Lung (tissue), 17 donors: ENCODE measurements at places on chromosomes 1 and 21. TPM values are rescaled to one million over a fixed set of nuclear protein-coding genes. Genes with fewer than 3 reads are reported as not detected.

CENPL gene
- total RNA-seq: 6.5 TPM

DNA sequence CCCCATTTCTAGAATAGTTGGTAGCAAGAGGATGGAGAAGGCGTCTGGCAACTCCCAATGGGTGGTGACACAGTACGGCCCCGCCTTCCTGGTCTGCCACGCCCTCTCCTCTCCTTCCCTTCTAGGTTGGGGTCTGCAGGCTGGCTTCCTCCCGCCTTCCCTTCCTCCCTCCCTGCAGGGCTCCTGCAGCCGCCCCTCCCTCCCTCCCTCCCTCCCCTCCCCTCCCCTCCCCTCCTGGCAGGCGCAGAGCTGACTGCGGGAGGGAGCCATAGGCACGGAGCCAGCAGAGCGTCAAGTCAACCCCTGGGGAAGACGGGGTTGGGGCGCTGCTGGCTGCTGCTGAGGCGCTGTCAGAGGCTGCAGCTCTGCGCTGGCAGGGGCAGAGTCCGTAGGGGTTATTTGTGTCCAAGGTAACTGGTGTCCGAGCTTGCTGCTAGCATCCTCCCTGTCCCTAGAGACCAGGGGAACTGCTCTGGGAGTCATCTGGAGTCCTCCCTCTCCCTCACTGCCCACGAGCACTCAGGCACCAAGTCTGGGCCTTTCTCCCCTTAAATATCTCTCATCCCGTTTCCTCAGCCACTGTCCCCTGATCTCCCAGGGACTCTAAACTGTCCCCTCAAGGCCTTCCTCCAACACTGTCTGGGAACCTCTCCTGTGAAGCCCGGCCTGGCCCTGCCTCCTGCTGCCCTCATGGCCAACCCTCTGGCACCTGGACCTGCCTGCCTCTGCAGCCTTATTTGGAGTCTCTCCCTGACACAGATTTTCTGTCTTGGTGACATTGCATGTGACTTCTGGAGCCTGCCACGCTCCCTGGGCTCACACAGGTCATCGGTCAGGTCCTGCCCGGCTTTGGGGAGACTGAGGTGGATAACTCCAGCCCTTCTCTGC is 57.4 kb upstream of the ACOT11 start:
- peak; percentile 78 for DNase-seq

CYP4Z1 gene
- total RNA-seq: 1.3 TPM

GRCh38 chr1:37708471-37708870 is 16.2 kb downstream of the CDCA8 start:
- DNase-seq: no peak

- DNase-seq: no peak
These were observed 4.0 kb downstream of the RNF207 start for GRCh38 chr1:6209661-6210580.

- DNase-seq: no peak
These were observed 188.2 kb upstream of the NFIA start for GRCh38 chr1:60894130-60894529.

LRRN2 gene
- total RNA-seq: 4.4 TPM

HYI gene
- 66.5 TPM for total RNA-seq

GRCh38 chr21:28537371-28538079 is 455.2 kb downstream of the LTN1 start:
- DNase-seq: no peak

- DNase-seq: no peak
These were observed 102.2 kb downstream of the CASZ1 start for GRCh38 chr1:10694274-10694632.

ZBTB8A gene
- 13.9 TPM for total RNA-seq

INAVA gene
- 11.3 TPM for total RNA-seq

GRCh38 chr21:35408401-35408800 is 359.3 kb upstream of the RUNX1 start:
- DNase-seq: no peak

GRCh38 chr1:36977731-36978406 is 56.4 kb downstream of the GRIK3 start:
- DNase-seq: peak; percentile 44

GRCh38 chr1:157725221-157725577 is 24.6 kb upstream of the FCRL3 start:
- DNase-seq: no peak

DNA sequence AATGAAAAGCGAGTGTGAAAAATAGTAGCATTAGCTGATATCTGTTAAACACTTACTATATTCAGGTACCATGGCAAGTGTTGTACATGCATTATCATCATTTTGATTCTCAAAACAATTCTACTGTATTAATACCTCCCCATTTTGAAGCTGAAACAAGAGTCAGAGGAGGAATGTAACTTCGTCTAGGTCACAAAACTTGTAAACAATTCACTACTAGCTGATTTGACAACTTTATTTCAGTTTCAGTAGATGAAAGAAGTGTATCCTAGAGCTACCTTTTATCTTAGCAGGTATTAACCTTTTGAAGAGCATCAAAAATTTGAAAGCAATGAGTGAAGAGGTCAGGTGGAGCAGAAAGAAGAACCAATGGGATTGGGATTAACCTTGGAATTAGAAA is 1.6 kb downstream of the CD84 start:
- no peak for DNase-seq

ROR1 gene
- 23.2 TPM for total RNA-seq

DNA sequence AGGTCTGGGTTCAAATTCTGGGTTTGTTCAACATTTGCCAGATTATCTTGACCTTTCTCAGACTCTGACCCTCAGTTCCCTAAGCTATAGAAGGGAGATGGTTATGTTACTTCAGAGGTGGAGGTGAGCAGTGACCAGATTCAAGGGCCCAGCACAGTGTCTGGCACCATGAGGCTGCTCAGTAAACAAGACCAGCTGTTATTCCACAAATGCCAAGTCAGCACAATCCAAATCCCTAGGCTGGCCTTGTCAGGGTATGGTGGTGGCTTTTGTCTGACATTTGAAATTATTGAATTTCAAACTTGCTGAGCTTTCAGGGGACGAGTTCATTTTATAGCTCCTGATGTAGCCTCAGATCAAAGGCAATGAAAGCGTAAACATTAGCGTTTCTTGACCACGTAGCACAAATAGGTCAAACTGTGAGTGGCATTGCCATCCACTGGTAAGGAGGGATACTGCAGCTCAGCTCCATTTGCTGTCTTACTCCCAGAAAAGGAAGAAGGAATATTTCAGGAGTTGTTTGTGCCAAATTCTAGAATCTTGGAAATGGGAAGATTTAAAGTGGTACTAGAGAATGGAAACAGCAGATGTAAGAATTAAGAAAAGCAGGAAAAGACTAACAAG is 94.3 kb upstream of the EDN2 start:
- DNase-seq: no peak

DNA sequence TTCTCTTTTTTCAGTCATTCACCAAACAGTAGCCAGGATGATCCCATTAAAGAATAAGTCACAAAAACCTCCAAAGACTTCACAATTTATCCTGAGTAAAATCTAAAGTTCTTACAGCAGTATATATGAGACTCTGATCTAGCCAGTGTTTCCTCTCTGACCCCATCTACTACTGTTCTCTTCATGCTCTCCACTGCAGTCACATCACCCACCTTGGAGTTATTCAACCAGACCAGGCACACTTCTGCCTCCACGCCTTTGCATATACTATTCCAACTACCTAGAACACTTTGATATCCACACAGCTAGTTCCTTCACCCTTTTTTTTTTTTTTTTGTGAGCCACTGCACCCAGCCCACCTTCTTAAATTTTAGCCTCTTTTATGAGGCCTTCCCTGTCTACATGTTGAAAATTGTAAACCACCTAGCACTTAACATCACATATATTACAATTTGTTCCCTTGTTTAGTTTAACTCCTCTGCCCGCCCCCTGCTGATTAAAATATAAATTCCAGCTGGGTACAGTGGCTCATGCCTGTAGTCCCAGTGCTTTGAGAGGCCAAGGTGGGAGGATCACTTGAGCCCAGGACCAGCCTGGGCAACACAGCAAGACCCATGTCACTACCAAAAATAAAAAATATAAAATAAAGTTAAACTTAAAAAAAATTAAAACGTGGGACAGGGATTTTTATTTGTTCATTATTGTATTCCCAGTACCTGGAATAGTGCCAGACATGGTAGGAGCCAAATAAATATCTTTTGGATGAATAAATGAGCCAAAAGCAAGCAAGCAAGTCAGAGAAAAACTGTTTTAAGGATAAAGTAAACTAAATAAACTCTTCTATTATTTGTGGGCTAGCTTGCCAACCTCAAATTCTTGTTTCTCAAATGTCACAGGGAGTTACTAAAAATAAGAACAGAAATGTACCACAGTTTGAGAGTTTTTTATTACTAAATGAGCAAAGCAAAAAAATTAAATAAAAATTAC is 35.2 kb upstream of the MUTYH start:
- no peak for DNase-seq

OR2T33 gene
- total RNA-seq: not detected

UMODL1 gene
- not detected for total RNA-seq

DNA sequence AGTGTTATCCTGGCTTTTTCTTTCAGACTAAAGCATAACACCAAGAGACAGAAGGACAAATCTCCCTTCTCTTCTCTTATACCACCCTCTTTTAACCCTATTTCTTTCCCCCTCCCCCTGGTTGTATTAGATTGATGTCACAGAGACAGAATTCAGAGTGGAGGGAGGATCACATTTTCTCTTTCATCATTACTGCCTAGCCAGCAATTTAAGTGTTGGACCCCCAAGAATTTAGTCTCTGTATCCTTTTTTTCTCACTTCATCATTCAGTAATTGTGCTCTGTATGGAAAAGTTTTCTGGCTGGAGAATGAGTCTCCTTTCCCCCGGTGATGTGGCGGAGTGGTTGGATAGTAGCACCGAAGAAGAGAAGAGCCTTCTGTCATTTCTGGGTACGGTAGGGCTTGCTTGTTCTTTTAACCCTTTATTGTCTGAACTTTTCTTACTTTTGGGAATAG is 124.8 kb downstream of the CLEC20A start:
- peak; percentile 91 for DNase-seq

DNA sequence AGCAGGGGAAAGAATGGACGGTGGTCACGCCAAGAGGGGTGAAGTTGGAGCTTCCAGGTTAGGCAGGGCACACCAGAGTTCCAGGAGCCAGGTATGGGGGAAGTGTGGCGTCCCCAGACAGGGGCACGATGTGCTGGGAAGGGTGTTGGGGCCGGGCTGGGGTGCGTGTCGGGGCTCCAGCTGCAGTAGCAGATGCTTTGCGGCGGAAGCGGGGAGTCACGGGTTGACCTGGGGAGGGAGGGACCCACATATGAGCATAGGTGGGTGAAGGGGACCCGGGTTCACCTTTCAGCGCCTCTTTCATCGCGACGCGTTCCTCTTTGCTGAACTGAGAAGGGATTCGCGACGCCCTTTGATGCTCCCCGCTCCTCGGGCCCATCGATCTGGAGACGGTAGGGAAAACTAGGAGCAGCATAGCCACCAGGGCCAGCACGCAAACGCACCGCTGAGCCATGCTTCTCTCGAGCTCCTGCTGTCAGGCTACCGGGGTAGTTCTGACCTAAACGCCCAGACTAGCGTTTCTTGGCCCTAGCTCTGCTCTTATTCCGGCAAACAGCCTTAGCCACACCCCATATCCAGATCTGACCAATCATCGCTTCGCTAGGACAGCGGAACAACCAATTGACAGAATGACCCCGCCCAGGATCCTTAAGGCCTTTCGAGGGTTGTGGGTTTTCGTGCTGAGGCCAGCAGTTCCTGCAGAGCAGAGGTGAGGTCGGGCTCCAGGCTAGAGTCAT is at the start of gene PM20D1:
Gene PM20D1, minus strand, starts transcription at position 514 of the 737 bp plus-strand sequence. Its CDS starts 60 bp downstream, at position 454.
- DNase-seq: peak; percentile 65

GRCh38 chr1:229897501-229897900 is 169.5 kb upstream of the GALNT2 start:
- DNase-seq: no peak

GRCh38 chr1:172338295-172338735 is 82.2 kb upstream of the C1orf105 start:
- DNase-seq: no peak

DNA sequence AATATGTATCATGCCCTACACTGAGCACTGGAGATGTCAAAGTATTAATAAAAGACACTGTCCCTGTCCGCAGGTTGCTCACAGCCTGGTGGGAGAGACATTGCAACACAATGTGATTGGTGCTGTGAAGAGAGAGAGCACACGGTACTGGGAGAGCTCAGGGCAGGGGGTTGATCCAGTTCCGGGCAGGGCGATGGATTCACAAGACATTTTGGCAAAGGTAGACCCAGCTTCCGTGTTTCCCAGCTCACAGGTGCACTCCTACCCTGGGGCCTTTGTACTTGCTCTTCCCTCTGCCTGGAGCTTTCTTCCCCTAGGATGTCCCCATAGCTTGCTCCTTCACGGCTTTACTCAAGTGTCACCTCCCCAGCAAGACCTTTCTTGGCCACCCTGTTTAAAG is 1.4 kb downstream of the PLA2G5 start:
- DNase-seq: no peak

DNA sequence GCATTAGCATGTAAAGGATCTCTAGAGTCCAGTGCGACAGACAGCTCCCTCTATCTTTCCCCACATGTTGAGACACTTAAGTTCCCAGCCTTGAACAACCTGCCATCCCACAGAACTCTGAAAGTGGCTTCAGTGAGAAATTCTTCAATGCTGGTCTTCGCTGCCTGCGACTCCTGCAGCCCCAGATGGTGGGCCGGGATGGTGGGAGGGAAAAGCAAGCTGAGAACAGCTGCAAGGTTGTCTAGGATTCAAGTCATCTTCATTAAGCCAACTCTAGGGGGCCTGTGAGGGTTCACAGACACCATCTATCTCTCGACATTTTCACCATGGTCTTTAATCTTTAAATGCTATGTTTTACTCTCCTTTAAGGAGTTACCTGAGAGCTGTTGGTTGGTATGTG is 185.5 kb upstream of the C1orf174 start:
- no peak for DNase-seq

DNA sequence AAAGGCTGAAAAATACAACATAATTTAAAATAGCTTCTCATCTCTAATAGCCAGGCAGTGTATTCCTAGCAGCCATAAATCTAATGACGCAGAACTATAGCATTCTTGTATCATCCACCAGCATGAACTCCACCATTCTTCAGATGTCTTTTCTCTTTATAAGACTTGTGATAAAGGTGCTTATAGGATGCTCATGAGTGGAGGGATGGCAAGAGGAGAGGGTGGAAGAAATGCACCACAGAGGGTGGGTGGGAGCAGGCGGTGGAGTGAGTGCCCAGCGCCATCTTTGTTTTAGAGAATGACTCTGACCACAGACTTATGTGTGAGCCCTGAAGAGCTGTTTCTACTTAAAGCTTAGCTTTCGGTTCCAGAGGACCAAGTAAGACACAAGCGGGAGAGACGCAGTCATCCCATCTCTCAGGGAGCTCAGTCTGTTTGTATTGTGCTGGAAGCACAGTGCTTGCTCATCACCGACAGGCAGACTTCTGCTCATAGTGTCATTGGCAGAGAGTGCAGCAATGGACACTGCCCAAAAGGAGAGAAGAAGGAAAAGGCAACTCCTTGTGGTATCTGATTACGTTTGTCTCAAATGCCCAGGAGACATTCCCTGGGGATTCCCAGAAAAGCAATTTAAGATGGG is 65.6 kb downstream of the KCNJ15 start:
- DNase-seq: no peak

LPAR3 gene
- 8.3 TPM for total RNA-seq

DNA sequence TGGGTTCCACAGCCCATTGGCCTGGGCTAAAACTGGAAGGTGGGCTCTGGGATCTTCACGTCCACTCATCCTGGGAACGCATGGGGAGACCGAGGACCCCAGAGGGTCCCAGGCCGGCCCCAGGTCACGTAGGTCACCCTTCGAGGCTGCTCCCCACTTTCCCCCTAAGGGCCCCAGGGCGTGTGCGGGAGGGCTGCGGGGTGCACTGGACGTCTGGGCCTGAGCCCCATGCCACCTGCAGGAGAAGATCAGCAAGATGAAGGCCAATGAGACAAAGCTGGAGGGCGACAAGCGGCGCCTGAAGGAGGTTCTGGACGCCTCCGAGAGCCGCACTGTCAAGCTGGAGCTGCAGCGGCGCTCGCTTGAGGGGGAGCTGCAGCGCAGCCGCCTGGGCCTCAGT is 12.5 kb downstream of the MFAP2 start:
- DNase-seq: no peak

- DNase-seq: peak; percentile 66
These were observed at the start of gene TTC22 for GRCh38 chr1:54800899-54801759. TTC22 (minus strand) TSS chr1:54801323; CDS start chr1:54801163, 160 bp downstream.
